Naive thymus-derived CD4-positive, alpha-beta T cell (primary cell): ENCODE measurements at places on chromosomes 3 and 15.

- DNase-seq, result no peak
Measured at GRCh38 chr3:111802163-111802625, 56.9 kb upstream of the PHLDB2 start.

- DNase-seq, result no peak
Measured at GRCh38 chr3:120764206-120764605, 21.7 kb downstream of the GTF2E1 start.

GRCh38 chr15:68550498-68551295 lies 28.1 kb upstream of the CORO2B start:
- peak; percentile 77 for DNase-seq

GRCh38 chr15:73389971-73390544 lies 21.3 kb upstream of the HCN4 start:
- DNase-seq, result no peak

DNA sequence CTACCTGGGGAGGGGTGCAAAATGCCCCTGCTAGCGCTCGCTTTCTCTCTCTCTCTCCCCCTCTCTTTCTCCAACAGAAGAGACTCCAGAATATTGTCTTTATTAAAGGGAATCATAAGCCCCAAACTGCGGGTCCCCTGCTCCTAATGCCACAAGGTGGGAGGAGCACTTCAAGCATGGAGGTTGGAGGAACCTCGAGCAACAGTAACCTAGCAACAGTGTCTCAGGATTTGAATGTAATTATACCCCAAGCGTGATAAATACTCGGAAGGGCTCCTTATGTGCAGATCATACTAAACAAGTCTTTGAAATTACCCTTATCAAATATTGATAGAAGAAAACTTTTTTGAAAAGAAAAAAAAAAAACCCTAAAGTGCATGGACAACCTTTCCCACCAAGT lies 582.2 kb upstream of the PPP2R3A start:
- DNase-seq, result no peak

GRCh38 chr3:139710212-139710611 lies 32.4 kb upstream of the NMNAT3 start:
- no peak for DNase-seq

DNA sequence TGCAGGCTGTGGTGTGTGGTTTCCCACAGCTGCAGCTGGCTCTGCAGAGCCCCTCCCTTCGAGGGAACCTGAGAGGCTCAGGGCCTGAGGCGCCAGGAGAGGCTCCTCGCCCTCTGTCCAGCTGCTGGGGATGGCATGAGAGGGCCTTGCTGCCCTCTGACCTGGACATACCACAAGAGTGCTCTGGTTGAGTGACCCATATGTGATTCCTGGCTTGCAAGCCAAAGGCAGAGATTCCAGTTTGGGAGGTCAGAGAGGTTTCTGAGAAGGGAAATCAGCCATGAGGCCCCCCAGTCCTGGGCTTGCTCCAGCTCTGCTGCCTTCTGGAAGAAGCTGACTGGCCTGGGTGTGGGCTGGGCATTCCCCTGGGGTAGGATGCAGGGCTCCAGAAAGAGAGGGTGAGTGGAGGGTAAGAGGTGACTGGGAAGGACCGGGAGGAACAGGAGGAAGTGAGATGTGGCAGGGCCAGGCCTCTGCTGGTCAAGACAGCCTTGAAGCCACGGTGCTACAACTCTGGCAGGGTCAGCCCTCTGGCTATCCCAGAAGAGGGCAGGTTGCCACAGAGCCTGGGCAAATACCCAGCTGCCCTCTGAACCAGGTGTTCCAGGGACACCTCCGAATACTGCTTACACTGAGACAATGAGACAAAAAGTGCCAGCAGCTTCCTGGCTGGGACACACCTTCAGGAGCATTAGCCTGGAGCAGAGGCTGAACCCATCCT lies 16.0 kb upstream of the SRP14 start:
- peak; percentile 42 for DNase-seq

DNA sequence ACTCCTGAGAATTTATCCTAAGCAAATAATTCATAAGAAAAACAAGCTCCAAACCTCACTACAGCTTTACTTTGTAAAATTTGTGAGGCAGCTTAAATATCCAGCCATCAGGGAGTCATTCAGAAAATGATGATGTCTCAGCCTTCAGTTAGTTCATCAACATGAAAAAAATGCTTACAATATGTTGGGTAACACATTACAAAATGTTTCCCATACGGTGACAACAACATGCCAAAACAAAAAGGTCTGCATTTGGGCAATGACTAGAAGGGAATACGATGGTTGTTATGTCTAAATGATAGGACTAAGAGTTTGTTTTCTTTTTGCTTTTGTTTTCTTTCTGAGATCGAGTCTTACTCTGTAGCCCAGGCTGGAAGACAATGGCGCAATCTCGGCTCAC lies 47.0 kb upstream of the CFAP161 start:
- no peak for DNase-seq

DNA sequence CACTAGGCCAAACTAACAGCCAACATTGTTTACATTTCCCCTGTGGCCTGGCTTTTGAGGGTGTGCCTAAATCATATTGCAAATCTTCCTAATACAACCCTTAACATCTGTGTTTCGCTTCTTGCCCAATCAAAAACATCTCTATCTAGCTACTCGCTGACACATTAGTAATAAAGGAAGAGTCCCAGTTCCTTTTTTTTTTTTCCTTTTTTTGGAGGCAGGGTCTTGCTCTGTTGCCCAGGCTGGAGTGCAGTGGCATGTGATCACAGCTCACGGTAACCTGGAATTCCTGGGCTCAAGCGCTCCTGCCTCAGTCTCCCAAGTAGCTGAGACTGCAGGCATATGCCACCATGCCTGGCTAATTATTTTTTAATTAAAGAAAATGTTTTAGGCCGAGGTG lies 2.1 kb upstream of the SRPRB start:
- DNase-seq, result no peak

GRCh38 chr3:189092547-189092946 lies 79.2 kb upstream of the TPRG1 start:
- no peak for DNase-seq

DNA sequence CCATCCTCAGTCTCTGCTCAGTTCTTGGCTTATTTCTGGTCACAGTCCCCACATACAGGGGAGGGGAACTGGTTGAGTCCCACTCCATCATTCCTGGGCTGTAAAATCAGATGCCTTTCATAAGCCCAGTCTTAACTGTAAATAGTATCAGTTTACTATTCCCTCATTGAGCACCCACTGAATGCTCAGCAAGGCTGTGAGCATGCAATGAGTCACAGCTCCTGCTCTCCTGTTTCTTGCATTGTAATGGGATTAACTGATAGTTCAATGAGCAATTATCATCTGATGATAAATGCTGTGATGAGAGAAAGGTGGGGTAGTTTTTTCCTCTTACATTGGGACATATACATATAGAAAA lies 113.6 kb upstream of the TPM1 start:
- no peak for DNase-seq

- no peak for DNase-seq
Measured at GRCh38 chr3:170247875-170248274, 25.7 kb downstream of the PRKCI start.

GRCh38 chr15:71187078-71187477 lies 71.8 kb downstream of the THSD4 start:
- DNase-seq, result no peak

DNA sequence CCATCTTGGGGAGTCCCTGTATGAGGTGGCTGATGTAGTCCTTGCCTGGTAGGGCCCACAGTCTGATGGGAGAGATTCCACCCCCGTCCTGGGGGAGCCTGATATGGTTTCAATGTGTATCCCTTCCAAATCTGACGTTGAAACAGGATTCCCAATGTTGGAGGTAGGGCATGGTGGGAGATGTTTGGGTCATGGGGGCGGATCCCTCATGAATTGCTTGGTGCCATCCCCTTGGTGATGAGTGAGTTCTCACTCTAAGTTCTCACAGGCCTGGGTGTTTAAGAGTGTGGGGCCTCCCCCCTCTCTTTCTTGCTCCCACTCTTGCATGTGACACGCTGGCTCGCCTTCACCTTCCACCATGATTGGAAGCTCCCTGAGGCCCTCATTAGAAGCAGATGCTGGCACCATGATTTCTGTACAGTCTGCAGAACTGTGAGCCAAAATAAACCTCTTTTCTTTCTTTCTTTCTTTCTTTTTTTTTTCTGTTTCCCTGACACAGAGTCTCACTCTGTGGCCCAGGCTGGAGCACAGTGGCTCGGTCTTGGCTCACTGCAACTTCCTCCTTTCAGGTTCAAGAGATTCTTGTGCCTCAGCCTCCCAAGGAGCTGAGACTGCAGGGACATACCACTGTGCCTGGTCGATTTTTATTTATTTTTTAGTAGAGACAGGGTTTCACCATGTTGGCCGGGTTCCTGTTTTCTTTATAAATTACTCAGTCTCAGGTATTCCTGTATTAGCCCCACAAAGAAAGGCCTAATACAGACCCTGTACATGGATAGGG lies 28.6 kb downstream of the ITGA11 start:
- peak; percentile 9 for DNase-seq

- DNase-seq, result no peak
Measured at GRCh38 chr15:61528581-61528910, 299.4 kb upstream of the RORA start.

- no peak for DNase-seq
Measured at GRCh38 chr3:18732474-18732873, 307.3 kb upstream of the SATB1 start.

GRCh38 chr3:99330924-99331532 lies 307.4 kb upstream of the COL8A1 start:
- DNase-seq, result no peak

DNA sequence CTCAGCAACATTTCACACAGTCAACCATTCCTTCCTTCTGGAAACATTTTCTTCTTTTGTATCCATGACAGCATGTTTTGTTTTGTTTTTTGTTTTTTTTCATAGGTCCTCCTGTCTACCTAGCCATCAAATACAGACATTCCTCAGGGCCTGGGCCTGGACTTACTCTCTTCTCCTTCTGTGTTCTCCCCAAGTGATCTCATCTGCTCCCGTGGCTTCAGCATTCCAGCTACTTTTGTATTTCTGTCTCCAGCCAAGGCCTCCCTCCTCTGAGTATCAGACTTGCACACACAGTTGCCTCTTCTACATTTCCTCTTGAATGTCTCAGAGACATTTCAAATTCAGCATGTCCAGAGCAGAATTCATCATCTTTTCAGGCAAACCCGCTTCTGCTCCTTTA lies 82.4 kb downstream of the HCN4 start:
- no peak for DNase-seq

- no peak for DNase-seq
Measured at GRCh38 chr3:17300441-17300840, 415.7 kb downstream of the PLCL2 start.

- no peak for DNase-seq
Measured at GRCh38 chr3:69648126-69648525, 91.1 kb upstream of the MITF start.

GRCh38 chr3:72453706-72454105 lies 394.5 kb downstream of the SHQ1 start:
- no peak for DNase-seq

GRCh38 chr15:76987276-76987675 lies 7.7 kb upstream of the PSTPIP1 start:
- DNase-seq, result no peak

DNA sequence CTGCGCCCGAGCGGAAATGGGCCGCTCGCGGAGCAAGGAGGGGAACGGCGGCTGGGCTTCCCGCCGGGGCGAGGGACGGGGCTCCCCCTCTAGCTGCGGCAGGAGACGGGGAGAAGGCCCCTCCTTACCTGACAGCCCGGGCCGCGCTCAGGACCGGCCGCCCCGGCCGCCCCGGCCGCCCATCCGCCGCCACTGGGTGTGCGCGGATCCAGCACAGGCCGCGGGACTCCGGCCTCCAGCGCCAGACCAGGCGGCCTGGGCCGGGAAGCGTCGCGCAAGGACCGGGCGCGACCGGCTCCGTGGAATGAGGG lies 296 bp downstream of the TPRA1 start:
- peak; percentile 12 for DNase-seq

GRCh38 chr15:82966671-82967071 lies 14.2 kb upstream of the HOMER2 start:
- DNase-seq, result no peak

- no peak for DNase-seq
Measured at GRCh38 chr15:58797505-58797904, 26.4 kb downstream of the MINDY2 start.

DNA sequence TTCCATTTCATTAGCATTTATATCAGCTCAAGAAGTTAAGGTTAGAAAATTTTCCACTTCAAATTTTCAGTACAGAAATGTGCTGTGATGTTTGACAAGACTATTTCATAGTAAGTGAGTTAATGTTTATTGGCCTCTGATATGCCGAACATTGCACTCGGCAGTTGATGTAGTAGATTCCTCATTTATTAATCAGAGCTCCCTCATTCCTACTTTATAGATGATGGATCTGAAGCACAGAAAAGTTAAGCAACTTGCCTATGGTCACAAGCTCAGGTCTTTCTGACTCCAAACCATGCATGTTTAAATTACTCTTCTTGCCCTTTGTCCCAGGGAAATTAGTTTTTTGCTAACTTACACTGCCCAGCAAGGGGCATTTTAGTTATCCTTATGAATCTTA lies 92.0 kb downstream of the ATG7 start:
- DNase-seq, result no peak

DNA sequence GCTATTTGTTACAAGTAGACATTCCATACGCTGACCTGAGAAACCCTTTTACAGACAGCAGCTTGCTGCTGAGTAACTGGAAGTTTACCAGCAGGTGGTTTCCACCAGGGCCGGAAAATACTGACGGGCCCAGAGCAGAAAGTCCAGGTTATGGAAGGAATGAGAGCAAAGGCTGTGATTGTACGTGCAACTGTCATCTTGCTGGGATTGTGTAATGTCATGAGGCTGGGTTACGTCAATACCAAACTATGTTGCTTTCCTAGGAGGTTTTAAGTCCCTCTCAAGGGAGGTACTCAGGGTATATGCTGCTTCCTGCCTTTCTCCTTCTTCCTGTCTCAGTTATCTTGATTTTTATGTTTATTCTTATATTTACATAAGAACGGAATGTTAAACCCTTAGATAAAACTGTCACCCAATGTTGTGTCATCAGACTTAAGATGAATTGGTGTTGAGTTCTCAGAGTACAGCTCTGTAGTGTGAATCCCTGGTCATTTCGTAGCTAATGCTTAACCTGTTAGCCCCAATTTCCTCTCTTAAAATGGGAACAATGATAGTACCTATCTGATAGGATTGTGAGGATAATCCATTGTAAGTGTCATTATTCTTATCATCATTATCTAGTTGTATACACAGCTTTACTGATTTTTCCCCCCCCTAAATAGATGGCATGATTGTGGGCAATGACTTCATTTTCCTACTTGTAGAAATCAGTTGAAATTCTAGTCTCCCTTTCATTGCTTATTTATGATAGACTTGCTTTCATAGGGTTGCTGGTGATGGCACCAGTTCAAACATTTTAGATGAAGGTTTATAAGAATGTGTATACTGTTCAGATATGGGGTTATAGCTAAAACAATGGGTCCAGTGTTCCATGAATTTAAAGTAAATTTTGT lies 101.4 kb downstream of the FNDC3B start:
- DNase-seq, result no peak
